EL (cell line): ENCODE measurements at places on chromosomes 3 and 15.

DNA sequence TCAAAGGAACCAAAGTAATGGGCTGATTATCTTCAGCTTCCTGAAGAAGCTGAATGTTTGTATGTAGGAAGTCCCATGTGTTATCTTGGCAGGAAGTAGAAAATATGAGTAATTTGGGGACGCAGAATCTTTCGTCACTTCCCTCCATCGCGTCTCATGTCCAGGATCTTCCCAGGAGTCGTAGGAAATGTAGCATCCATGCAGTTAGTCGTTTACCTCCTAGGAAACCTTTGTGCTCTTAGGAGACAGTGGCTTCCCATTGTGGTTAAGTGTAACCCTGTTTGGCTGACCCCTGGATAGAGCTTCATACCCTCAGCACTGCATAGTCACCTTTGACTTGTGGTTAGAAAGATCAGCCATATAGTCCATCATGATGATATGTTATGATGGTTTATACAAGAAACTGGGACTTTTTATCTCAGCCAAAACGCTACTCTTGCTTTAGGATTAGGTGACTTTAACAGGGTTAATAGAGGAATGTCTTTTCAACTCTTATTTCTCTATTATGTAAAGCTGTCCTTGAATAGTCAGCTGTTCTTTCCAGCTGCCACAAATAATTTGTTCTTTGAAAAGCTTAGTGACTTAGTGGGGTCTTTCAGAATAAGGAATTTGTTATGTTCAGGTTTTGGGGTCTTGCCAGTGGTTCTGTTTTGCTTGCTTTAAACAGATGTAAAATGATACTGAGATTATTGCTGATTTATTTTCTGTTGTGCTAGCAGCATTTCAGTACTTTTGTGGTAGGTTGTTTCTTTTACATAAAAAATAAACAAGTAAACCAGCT lies 92.2 kb downstream of the KLHL25 start:
- no peak for DNase-seq

- no peak for DNase-seq
Observed at GRCh38 chr15:74754593-74755215, 6.1 kb downstream of the CYP1A2 start.

GRCh38 chr3:119380697-119381096 lies 82.7 kb downstream of the TMEM39A start:
- peak; percentile 4 for DNase-seq

DNA sequence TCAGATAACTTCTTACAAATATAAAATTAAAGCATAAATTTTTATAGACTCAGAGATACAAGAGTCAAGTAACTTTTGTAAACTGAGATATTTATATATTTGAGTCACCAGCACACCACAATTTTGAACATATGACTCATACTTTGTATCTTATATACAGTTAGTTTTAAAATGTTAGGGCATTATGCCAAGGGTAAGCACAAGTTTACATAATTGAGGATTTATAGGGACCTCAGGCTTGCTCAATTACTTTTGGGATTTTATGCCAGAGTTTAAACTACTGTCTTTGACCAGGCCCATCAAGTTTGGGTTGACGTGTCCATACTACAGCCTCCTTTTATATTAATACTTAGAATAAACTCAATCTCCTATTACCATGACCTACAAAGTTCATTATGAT lies 7.4 kb upstream of the FGF7 start:
- peak; percentile 86 for DNase-seq

GRCh38 chr3:151248772-151249337 lies 29.5 kb downstream of the P2RY14 start:
- no peak for DNase-seq

DNA sequence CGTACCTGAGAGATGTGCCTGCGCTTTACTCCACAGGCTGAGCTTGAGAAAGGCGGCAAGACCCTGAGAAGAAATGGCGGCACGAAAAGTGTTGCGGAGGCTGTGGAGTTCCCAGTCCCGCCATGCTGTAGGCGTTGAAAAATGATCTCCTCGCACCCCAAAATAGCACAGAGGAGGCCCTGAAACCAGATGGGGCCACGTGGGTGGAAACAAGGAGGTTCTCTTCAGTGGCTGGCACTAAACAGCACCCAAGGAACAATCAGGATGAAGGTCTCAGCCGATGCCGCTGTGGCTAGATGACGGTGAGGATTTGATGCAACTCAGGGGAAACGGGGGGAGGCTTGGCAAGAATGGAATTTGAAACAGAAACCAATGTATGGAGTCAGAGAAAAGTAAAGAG lies 57.3 kb downstream of the TMEM212 start:
- no peak for DNase-seq

DNA sequence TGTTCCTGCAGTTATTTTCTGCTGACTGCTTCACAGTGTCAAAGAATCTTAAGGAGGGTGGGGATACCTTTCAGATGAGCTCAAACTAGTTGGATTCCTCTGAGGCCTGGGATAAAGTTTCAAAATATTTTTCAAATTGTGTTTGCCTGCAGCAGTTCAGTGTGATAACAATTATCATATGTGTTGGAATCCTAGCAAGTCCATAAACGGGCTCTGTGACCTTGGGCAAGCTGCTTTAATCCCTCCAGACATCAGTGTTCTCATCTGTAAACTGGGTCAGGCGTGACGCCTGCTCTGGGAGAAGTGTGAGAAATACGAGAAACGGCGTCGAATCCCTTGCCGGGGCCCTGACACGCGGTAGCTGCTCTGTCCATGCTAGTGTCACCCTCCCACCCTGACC lies 153.5 kb downstream of the UACA start:
- DNase-seq, result no peak

DNA sequence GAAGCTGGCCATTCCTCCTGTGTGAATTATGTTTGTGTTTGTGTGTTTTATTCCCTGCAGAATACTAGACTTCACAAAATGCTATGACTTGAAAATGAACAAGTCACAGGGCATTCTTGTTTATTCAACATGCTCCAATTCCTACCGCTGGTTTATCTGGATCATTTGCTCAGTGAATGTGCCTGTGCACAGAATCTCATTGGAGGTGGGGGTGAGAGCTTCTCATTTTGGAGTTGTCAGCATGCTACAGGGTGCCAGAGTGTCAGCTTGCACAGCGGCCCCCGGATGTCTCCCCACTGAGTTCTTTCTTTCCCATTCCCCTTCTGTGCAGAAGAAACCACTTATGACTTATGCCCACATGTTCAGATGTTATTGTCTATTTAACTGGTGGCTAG lies 428.7 kb downstream of the ROBO2 start:
- no peak for DNase-seq

- no peak for DNase-seq
Observed at GRCh38 chr15:72911626-72912025, 128.1 kb upstream of the ADPGK start.

DNA sequence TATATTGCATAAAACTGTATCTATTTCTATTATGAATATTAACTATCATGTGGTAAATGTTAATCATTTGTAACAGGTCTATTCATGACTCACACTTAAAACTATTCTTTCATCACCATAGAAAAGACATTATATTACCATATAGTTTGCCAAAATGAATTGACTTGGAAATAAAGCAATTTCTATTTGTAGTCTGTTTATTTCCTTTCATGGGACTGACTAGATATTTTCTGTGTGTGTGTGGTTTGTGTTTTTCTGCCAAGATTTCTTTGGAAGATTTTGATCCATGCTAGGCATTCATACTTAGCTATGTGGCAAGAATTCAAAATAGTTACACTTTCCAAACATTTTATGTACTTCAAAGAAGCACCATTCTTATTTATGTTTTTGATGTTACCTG lies 522.5 kb upstream of the AGTR1 start:
- DNase-seq, result peak; percentile 69

DNA sequence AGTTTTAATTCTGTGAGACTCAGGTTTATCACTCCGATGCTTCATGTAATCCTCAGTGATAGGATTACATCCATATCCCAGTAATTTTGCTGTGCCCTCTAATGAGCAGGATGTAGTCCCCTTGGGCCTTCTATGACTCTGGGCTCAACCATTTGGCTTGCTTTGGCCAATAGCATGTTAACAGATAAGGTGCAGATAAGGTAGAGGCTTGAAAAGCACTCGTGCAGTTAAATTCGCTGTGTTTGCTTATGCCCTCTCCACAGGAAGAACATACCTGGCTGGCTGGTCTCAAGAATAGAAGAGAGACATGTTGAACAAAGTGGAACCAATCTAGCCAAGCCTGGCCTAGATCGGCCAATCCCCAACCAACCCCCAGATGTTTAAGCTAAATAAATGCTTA lies 20.1 kb downstream of the CCDC13 start:
- DNase-seq, result no peak

DNA sequence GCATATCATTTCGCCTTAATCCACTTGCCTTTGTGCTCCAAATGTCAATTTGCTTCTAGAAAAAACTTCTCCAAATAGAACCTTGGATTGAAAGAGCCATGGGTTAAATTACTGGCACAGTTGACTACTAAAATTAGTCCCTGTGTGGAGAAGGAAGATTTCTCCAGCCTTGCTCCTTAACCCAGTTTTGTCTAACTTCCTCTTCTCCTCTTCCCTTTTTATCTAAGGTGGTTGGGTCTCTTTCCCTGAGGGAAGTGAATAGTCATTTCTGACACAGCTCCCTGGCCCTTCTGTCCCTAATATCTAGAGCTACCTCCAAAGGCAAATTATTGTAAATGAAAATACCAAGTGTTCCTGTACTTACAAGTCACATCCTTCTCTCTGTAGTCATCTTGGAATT lies 527.9 kb upstream of the TBL1XR1 start:
- no peak for DNase-seq

DNA sequence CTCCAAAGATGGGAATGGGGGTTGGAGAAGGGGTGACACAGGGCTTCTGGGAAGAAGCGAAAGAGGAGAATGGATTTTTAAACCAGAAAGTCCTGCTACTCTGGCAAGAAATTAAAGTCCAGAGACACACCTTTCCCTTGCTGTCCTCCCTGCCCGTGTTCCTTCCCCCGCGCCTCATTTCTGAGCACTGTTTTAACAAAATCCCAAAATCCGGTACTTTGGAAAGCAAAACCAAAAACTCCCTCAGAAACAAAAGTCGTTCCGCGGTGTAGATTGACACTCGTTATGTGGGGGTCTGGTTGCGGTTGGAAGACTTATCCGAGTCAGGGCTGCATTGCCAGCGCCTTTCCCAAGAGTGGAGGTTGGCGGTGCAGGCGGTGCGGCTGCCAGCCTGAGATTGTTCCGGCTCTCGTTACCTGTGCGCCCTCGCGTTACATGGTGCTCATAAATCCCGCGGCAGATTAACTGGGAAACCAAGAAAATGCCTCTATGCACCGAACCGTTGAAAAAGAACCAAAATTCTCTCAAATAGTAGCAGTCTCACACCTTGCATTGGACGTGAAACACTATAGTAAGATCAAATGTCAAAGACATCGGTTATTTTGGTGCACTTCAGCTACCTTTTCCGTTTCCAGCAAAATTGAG lies 217.7 kb downstream of the MEIS2 start:
- peak; percentile 34 for DNase-seq

DNA sequence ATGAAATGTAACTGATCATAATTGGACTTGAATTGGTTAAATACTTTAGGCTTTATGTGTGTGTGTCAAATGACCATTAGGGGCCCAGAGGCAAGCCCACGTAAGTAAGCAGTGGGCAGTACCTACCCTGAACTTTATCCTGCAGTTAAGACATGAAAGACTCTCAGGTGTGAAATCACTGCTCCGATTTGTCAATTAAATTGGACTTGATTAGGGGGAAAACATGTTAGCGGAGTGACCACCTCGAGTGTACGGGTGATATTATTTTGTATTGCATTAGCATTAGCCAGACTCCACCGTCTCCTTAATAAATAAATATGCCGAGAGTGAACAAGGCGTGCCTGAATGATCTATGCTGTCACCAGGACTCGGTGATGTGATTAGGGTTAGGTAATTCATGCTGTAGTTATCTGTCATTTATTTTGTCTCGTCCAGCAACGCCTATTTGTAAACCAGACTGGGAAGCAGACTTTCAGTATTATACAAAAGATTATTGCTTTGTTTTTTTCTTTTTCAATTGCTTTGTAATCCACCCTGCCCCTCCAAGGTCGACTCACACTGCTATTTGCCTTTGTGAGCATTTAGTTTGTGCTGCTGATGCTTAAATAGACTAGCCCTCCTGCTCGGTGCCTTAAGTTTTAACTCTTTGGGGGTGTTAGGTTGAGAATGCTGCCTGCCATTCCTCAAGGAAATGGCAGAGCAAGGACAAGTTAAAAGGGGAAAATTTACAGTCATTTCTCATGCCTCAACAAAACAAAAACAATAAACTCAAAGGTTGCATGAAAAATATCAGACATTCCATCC lies 1.8 kb downstream of the RBMS3 start:
- DNase-seq, result peak; percentile 64

DNA sequence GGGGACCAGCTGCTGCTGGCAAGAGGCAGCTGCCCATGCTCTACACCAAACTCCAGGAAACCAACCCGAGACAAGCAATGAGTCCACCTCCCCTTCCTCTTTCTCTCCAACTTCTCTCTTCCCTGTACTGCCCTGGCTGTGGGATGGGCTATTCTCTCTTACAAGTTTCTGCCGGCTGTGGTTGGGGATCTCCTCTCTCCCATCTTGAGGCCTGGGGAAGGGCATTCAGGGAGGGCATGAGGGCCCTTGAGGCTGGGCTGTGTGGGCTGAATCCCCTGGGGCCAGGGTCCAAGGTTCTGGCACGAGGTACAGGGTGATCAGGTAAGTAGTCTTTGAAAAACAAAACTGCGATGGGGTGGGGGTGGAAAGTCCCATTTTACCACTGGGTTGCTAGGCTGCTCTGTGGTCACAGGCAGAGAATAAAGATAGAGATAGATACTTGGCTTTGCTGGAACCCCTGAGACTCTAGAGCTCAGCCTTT lies 32.3 kb upstream of the CTSH start:
- DNase-seq, result no peak

GRCh38 chr3:55621026-55621422 lies 133.9 kb upstream of the WNT5A start:
- no peak for DNase-seq

DNA sequence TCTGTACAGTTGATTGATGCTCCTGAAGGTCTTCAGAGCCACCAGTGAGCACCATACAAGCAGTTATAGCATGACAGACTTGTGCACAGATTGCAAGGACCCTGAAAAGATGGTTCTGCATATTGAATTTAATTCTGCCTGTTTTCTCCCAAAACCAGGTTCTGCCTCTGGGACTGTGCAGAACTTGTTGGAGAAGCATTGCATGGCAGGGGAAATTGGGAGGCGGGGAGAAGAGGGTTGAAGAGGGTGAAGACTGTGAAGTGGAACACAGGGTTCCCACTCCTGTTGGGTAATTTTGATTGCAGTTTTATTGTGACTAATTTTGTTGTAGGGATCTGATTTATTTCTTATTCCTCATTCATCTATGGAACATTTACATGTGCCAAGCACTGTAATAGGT lies 10.3 kb downstream of the ZNF80 start:
- no peak for DNase-seq
